ENCODE measurements at places on chromosomes 4 and X.

DNA sequence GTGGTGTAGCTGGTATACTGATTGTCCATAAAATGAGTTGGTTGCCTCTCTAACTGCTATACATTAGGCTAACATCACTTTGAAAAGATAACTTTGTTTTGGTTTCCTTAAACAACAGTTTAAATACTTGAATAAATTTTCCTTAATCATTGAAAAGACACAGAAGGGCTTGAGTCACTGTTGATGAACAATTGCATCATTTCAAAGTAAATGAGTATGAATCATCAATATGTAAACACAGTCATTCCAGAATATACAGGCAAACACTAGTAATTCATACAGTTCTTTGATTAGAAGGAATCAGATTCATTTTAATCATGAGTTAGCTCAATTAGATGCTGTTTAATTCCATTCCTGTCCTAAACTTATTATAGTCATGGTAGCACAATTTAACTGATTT is 160.6 kb downstream of the AFF2 start:
- no peak for DNase-seq

DNA sequence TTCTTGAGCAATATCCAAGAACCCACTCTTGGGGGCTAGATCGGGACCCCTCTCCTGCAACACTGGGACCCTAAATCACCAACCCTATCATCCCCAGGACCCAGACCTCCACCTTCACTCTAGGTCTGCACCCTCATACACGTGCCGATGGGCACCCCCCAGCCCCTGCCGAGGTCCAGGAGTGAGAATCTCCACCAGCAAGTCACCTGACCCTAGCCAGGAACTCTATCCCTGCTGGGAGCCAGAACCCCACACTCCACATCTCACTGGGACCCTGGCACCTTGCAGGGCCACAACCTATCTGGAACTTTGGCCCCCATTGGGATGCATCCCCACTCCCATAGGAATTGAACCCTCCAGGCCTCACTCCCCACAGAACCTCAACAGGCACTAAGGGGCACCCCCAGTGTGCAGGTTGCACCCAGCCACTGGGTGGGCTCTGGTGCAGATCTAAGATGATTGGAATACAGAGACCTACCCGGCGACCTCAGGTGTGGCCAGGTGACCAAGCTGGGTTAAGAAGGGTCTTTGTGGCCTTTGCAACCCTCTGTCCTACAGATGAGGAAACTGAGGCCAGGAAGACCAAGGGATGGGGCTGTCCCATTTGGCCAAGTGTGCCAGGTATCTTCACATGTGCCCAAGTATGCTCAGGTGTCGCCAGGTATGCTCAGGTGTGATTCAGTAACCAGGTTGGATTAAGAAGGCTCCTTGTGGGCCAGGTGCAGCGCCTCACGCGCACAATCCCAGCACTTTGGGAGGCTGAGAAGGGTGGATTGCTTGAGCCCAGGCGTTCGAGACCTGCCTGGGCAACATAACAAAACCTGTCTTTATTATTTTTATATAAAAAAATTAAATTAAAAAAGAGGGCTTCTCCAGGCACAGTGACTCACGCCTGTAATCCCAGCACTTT is 3.1 kb upstream of the DHRSX start:
- no peak for DNase-seq

DNA sequence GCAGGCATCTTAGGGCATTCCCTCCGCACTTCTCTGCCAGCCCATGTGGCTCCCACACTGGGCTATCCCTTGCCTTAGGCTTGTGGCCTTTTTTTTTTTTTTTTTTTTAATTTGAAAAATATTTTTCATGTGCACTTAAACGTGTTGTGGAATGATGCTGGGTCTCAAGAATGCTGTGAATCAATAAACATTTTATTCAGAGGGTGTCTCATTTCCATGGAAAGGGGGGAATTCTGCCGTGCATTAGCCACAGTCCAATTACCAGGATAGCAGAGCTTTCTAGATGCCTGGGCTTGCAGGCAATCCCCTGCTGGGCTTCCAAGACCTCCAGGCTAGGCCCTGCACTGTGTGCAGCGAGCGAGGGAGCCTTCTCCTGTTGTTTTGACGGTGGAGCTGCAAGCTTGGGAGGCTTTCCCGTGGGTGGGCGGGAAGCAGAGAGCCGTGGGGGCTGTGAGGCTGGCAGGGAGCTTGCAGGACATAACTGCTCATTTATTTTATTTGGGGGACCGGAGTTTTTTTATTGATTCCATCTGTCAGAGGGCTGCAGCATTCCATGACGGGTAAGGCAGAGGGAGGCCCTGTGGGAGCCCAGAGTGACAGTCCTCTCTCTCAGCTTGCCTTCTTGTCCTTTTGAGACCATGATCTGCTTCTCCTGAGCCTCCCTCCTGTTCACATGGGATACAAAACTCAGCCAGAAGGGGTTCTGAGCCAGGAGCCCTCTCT is 2.6 kb upstream of the CPZ start:
- no peak for DNase-seq

- DNase-seq: no peak
Measured at GRCh38 chr4:118799231-118799942, 36.5 kb downstream of the SEC24D start.

GRCh38 chr4:182585321-182585720 is 331.9 kb downstream of the DCTD start:
- DNase-seq: no peak

GRCh38 chrX:47247206-47247998 is 14.6 kb downstream of the USP11 start:
- no peak for DNase-seq

GRCh38 chrX:30196322-30196721 is 19.0 kb upstream of the MAGEB2 start:
- no peak for DNase-seq

GRCh38 chr4:148315049-148315448 is 127.2 kb downstream of the NR3C2 start:
- no peak for DNase-seq

GRCh38 chr4:164890691-164891090 is 13.7 kb downstream of the APELA start:
- no peak for DNase-seq

DNA sequence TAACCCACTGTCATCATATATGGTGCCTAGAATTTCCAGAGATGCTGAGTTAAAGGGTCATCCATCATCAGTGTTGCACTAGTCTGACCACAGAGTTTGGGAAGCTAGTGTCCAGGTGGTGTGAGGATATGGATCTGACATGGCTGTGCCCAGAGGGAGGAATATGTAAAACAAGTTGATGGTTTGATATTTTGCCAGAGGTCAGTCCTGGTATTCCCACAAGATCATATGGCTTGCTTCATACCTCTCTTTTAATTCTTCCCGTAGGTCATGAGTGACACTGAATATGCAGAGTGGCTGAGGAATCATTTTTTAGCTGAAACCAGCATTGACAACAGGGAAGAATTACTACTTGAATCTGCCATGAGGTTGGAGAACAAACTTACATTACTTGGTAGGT is 75.6 kb downstream of the ATP10D start:
- DNase-seq: no peak

DNA sequence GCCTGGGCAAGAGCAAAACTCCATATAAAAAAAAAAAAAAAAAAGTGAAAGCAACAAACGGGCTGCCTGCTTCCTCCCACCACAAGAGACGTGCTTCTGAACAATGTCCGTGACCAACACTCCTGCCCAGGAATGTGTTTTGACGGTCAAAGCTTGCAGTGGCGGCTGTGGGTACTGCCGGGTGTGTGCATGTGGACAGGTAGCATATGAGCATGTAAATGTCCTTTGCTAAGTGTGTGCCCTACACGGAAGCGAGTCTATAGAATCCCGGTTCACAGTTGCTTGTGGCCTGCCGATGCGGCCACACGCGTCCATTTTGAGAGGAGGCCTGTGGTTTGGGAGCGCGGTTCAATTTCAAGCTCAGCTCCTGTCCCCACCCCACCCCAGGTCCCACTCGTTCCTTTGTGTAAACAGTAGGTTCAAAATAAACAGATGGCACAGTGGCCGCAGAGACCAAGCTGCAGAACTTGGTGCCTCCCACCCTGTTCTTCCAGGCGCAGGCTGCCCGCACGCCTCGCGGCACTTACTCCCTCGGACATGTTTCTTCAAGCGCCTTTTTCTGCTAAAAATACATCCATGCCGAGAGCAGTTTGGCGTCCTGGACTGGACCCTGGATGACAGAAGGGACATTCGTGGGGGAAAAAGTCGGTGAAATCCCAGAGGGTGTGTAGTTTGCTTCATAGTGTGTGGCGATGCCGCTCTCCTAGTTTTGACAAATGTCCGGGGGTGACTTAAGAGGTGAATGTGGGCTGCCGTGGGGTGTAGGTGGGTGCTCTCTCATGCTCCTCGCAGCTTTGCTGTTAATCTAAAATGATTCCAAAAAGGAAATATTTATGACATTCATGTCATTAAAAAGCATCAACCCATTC is 11.5 kb upstream of the NKX1-1 start:
- no peak for DNase-seq

DNA sequence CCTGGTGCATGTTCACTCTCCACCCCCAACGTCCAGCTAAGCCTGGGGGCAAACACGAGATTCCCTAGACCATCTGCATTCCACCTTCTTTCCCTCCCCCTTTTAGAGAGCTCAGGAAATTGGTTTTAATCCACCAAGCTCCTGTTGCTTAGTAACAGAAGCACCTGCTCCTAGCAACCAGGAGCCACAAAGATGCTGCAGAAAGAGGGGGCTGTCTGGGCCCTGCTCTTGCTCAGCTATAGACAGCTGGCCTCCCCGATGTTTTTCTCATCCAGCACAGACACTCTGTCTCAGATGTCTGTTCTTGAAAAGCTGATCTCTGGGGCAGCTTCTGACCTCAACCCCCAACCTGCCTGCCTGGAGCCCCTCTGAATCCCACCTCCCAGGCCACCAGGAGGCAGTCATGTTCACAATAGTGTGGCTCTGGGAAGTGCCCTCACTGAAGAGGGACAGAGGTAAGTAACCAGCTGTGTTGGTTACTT is 71.5 kb downstream of the SLC16A2 start:
- DNase-seq: no peak

- no peak for DNase-seq
Measured at GRCh38 chr4:182973511-182973911, 56.3 kb upstream of the DCTD start.
